ENCODE measurements at places on chromosomes 13 and 19.
A peak's percentile ranks its signal among the peaks of the same experiment; 100 is the strongest.

DNA sequence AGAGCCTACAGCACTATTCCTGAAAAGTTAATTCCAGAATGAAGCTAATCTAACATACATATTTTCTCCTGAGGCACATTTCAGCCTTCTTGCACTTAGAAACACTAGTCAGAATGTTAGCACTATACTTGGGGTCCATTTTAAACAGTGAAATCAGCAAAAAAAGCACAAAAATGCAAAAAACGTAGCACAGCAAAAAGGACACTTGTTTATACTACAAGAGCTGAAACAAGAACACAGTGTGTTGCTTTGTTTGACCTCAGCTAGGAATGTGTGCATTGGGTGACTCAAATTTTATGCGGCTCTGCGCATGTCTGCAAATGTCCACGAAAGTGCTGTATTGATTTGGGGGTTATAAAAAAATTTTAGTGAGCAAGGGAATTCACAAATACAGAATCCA, 226.2 kb downstream of the KCNRG start:
- no peak for DNase-seq

- no peak for DNase-seq
Observed at GRCh38 chr19:41136636-41137455, 22.6 kb downstream of the CYP2F1 start.

- DNase-seq = no peak
Observed at GRCh38 chr13:97119943-97120342, 102.2 kb upstream of the MBNL2 start.

DNA sequence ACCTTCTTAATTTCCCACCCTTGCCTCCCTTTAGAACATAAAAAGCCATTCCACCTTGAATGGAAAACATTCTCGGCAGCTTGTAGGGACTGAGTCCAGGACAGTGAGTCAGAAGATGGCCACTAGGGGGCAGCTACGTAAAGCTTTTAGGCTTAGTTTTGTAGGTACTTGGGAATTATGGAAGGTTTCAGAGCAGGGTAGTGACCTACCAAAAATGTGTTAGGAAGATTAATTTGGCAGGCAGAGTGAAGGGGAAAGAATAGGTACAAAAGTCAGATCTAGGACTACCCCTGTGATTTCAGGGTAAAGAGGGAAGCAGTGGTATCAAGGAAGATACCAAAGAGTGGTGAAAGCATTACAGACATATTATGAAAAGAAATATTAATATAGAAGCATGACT, 198.4 kb downstream of the NDFIP2 start:
- no peak for DNase-seq

GRCh38 chr13:40102854-40103253, 447.4 kb downstream of the COG6 start:
- no peak for DNase-seq

- no peak for DNase-seq
Observed at GRCh38 chr19:12783849-12784393, 7.4 kb upstream of the JUNB start.

- no peak for DNase-seq
Observed at GRCh38 chr13:100230769-100231149, 141.9 kb downstream of the PCCA start.

DNA sequence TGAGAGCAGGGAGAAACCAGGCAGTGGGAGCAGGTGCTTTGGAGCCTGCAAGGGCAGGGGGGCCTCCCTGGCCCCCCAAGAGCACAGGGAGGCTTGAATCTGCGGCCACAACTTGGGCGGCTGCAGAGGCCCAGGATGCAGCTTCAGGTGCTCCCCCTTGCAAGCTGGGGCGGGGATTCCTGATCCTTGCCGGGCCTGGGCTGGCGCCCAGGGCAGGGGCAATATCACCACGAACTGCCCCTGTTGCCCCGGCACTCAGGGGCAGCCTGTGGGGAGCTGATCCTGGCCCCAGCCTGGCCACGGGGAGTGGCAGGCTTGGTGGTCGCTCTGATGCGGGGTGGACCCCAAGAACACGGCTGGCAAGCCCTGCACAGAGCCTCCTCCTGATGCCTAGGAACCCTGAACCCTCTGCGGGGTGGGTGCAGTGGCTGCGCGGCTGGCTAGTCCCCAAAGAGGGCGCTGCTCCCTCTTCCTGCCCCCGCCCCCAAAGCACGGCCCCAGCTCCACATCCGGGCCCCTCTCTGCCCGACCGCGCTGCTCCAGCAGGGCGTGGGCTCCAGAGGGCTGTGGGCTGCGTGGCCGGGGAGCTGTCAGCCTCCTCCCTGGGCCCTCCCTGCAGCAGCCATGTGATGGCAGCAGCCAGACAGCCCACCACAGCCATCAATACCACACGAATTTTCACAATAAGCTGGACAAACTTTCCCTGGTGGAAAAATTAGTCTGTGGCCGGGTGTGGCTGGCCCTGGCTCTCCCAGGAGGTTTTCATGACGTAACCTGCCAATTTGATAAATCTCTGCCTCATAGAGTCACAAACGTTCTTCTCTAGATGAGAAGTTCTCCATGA, 21.0 kb downstream of the TNFSF9 start:
- DNase-seq = no peak

GRCh38 chr13:58865286-58865685, 1233.7 kb downstream of the PCDH17 start:
- no peak for DNase-seq

GRCh38 chr13:81596224-81596753, 1255.4 kb upstream of the SPRY2 start:
- DNase-seq = no peak

- no peak for DNase-seq
Observed at GRCh38 chr19:49428547-49429451, 3.6 kb downstream of the GFY start.

- DNase-seq = no peak
Observed at GRCh38 chr13:97079726-97080125, 85.5 kb upstream of the OXGR1 start.

DNA sequence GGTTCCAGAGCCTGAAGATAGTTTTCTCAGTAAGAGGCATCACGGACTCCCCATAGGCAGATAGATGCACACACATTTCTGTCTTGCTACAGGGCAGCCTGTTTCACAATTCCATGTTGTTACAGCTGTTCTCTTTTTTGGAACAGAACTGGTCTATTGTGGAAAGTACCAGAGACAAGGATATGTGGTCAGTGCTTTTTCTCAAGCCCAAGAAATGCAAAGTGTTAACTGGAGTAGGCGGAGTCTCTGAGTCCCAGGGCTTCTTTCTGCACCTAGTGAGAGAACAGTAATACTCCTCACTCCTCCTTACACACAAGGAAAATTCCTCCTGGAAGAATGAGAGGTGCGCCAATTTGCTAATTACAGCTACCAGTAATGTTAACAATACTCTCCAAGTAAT, 141.6 kb upstream of the ARGLU1 start:
- DNase-seq = no peak

GRCh38 chr13:22111152-22111783, 440.4 kb downstream of the FGF9 start:
- no peak for DNase-seq

GRCh38 chr13:49374585-49375290, 69.1 kb downstream of the CAB39L start:
- no peak for DNase-seq

- no peak for DNase-seq
Observed at GRCh38 chr19:35436477-35437405, 11.3 kb upstream of the FFAR2 start.

- DNase-seq = no peak
Observed at GRCh38 chr19:41248895-41249294, 15.3 kb upstream of the HNRNPUL1 start.

DNA sequence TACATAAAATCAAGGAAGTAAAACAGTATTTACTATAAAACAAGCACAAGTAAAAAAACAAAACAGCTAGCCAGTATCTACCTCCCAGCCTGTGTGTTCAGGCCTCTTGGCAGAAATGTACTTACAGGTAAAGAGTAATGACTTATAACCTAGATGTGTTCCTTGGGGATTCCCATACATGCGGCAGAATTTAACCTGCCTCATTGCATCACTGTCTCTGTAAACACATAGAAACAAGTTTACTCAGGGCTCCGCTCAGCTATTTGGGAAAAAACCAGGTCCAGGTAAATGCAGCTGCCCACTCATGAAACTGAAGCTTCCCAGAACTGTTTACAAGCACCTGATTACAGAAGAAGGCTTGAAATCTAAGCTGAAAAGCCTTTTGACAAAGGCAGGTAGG, 50.7 kb upstream of the SERP2 start:
- DNase-seq = no peak

DNA sequence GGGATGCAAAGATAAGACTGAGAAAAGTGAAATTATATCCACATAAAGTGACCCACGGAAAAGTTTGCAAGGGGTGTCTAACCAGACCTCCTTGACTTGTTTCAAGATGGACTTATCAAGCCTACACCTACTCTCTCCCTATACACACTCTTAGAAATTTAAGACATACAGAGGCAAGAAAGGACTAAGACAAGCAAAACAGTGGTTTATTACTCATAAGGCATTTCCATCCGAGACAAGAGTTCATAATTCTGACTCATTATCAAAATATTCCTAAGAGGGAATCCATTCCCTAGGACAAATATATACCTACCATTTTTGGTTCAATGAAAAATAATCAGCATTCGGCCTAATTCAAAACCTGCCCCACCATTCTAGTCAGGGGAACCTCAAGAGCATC, 232.6 kb upstream of the GPC6 start:
- no peak for DNase-seq

- no peak for DNase-seq
Observed at GRCh38 chr13:98413796-98414195, 163.1 kb downstream of the STK24 start.

GRCh38 chr13:46057256-46058015, 4.9 kb upstream of the ZC3H13 start:
- no peak for DNase-seq

DNA sequence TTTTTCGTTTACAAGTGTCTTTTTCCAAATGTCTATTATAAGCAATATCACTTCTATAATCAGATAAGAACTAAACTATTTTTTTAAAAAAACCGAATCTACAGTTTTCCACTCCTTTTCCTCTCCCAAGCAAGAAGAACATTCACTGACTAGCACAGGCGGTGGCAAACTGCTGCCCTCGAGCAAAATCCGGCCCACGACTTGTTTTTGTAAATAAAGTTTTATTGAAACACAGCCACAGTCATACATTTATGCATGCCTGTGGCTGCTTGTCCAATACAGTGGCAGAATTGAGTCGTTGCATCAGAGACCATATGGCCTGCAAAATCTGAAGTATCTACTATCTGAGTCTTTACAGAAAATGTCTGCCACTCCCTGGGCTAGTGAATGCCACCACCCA, 27.4 kb downstream of the INSR start:
- no peak for DNase-seq

DNA sequence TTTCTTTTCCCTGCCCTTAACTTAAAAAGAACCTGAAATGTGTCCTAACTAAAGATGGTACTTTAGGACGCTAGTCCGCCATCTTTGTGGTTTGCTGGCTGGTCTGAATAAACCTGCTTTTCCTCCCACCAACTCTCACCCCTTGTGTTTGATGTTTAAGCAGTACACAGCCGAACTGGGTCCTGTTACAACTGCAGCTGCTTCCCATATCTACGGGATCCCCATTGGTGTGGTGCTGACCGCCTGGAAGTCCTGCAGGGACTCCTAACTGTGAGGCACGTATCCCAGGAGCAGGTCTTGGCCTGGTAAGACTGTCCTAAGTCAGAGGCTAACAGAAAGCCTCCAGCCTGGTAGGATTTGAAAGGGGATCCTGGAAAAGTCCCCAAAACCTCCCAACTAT, 40.9 kb upstream of the VSTM2B start:
- peak; percentile 66 for DNase-seq

DNA sequence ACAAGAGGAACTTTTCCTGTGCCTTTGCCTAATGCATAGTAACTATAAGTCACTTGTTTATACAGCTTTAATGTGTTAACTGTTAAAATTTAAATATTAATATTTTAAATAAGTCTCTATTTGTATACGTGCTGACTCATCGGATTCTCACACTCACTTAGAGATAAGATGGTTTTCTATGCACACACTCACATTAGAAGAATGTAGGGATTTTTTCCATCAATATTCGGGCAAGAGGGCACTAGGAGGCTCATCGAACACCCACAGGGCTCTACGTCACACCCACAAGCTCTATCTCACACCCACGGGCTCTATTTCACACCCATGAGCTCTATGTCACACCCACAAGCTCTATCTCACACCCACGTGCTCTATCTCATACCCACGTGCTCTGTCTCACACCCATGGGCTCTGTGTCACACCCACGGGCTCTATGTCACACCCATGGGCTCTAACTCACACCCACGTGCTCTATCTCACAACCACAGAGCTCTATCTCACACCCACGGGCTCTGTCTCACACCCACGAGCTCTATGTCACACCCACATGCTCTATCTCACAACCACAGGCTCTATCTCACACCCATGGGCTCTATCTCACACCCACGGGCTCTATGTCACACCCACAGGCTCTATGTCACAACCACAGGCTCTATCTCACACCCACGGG, 73.4 kb downstream of the COL4A2 start:
- DNase-seq = no peak

GRCh38 chr13:93716623-93717022, 490.0 kb downstream of the GPC6 start:
- no peak for DNase-seq

DNA sequence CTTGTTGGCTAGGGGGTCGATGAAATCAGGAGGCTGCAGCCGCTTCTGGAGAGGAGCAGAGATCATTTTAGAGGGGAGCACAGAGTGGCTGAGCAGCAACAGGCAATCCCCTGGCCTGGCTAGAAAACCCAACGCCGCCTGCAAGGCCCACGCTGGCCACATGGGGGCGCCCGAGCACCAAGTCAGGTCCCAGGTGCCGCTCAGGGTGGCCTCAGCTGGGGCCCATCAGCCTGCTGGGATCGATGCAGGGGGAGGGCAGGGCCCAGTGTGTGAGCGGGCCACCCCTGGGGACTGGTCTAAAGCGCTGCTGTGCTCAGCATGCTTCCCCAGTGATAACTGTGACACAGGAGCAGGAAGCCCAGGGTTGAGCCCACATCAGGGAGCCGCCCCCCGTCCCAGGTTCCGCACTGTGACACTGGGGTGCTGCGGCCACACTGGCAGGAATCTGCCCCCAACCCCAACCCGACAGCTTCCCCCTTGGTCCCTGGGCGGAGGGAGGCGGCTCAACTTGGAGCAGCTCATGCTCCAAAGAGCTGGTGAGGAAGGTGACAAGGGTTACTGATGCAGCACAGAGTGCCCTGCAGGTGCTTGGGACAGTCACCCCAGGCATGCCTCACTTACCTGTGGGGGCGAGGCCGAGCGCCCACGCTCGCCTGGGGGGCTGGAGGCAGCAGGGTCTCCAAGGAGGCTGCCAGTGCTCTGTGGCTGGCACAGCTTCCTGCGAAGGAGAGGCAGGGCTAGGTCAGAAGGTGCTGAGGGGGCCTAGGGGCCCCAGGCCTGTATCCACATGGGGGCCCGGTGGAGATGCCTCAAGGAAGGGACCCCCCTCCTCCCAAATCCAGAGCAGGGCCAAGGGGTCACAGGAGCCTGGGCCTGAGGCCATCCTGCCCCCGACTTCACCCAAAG, 13.3 kb upstream of the ISYNA1 start:
- peak; percentile 96 for DNase-seq

GRCh38 chr19:55624109-55625003, at the start of gene ZNF784:
TSS of gene ZNF784 (minus strand) at chr19:55624566. CDS start at chr19:55624561, 5 bp downstream.
- peak; percentile 98 for DNase-seq

GRCh38 chr13:20505405-20506366, 20.0 kb downstream of the CRYL1 start:
- no peak for DNase-seq
